IPS-NIHi11 (cell line): ENCODE measurements at places on chromosomes 6 and 20.

DNA sequence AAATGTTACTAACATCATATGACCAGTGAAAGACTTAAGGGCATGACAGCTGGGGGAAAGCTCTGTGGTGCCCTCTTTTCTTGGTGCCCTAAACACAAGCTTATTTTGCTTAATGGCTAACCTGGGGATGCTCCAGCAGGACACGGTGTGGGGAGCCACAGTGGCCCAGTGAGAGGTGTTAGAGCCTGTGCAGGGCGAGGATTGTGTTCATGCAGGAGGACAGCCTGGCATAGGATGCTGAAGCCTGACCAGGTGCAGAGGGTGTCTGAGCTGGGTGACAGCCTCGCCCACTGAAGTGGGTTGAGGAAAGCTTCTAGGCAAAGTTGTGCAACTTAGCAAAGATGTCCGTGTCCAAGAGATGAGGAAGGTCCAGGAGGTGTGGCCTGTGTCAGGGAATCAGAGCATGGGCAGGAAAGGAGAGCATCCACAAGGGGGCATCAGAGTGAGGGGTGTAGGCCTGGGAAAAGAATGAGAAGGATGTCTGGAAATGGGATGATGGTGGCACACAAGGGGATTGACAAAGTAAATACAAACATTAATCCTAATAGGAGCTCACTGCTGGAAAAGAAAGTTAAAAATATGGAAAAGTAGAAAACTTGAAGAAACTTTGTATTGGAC lies 33.9 kb downstream of the SLC17A4 start:
- peak; percentile 61 for DNase-seq

DNA sequence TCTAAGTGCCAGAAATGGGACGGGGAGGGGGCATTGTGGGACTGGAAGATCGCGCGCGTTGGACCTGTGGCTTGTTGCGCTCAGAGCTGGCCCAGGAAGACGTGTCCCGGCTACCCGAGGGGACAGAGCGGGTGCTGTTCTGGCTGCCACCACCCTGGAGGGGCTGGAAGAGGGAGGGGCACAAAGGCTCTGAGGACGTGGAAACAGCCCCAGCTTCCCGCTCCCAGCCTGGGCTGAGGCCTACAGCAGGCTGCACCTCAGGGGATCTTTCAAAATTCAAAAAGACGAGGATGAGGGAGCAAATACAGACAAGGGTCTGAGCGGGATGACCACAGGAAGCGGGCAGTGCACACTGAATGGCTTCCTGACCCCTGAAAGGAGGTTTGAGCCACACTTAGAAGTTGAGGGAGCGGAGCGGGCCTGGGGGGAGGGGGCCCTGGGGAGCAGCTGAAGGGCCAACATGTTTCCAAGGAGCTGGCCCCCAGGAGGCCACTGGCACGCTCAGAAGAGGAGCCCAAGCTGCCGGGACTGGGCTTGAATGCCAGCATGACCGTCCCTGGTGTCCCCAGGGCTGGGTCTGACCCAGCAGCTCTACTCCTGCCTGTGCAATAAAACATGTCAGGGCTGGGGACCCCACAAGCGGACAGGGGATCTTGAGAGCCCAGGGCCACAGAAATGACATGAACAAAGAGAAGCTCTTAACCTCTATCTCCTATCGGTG lies 1.3 kb downstream of the OXT start:
- DNase-seq: no peak

- no peak for DNase-seq
Observed at GRCh38 chr6:92459606-92460005, 959.8 kb downstream of the EPHA7 start.

DNA sequence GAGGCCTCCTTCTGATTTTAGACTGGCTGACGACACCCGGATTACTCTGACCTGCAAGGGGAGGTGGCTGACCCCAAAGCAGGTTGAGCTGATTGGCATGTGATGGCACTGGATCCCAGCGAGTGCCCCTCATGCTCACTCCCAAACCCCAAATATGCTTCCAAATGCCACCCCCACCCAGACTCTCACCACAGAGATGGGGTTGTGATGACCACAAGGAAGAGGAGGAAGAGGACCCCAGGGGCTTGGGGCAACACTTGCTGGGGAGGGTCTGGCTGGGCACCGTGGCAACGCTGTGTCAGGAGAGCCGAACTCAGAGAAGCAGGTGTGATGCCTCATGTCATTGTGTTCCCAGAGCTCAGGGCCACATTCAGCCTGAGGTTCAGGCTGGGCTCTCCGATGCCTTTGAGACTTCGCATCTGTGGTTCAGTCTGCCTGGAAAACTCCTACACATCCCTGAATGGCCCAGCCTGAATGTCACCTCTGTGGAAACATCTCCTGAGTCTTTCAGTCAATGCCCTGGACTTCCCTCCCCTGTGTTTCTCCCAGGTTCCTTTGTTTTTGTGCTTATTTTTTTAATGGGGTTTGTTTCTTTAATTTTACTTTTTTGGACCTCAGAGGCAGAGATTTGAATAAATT lies 169.1 kb upstream of the PMEPA1 start:
- DNase-seq: no peak

GRCh38 chr6:169426611-169427010 lies 173.0 kb upstream of the THBS2 start:
- no peak for DNase-seq

DNA sequence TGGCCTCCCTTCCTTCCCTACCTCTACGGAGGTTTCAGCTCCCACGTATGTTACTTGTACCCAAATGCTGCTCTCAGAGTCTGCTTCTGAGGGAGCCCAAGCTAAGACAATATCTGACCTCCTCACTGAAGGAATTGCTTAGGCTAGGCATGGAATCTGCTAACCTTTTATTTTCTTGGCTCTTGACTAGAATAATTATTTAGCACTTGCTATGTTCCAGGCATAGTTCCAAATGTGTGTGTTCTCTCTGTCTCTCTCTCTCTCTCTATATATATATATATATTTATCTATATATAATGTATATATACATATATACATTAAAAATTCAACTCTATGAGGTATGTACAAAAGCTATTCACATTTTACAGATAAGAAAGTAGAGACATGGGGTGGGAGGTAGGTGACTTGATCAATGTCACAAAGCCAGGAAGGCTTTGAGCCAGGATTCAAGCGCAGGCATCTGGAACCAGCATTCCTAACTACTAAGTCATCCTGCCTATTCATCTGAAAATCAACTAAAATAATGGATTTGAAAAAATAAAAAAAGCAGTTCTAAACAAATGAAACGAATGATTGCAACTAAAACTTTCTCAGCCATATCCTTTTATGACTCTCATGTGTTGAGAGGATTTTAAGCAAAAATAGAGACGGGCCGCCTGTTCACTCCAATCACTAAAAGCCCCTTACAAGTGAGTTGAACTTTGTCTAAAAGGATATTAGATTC lies 189.7 kb upstream of the JAG1 start:
- DNase-seq: no peak

- DNase-seq: no peak
Observed at GRCh38 chr6:14460556-14460955, 343.0 kb downstream of the CD83 start.

DNA sequence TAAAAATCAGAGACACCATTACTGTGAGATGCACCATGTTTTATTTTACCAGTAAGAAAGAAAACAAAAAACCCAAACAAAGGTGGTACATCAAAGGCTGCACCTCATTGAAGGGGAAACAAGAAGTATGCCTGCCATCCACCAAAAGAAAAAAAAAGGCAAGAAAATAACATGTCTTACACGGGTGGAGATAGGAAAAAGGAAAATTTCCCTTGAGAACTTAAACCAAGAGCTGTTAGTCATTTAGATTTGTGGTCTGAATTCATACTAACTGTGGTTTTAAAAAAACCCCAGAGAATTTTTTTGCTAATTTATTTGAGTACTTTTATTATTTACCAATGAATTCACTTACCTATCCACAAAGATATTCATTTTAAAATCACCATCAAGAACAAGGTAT lies 144.0 kb downstream of the LRRC1 start:
- no peak for DNase-seq

DNA sequence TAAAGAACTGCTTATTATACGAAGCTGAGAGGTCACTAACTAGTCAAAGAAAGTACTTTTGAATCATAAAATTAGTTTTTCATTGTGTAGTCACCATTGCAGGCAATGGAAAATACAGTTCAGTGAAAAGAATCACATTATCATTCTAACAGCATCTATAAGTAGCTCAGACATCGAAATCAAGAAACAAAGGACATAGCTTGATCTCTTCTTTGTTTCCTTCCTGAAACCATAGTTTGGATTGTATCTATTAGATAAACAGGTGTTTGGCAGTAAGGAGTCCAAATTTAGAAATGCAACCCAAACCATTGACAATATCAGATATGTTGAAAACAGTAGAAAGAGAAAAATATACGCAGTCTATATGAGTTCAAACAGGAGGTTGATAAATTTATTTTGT lies 697.3 kb downstream of the TFAP2A start:
- no peak for DNase-seq

DNA sequence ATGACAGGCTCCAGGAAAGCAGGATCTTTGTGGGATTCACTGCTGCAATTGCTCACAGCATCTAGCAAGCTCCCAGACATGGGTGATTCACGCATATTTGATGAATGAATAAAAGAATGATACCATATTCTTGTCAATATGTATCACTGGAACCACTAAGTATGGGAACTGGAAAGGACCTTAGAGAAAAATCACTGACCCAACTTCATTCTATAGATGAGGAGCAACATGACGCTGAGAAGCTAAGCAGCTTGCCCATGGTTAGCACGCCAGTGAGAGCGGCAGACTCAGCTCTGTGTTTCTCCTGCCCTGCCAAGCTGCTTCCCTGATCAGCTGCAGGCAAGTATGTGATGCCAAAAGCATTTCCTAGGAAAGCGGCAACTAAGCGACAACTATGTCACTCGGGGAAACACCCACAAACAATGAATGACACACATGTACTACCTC lies 66.8 kb downstream of the PPP1R3G start:
- no peak for DNase-seq

DNA sequence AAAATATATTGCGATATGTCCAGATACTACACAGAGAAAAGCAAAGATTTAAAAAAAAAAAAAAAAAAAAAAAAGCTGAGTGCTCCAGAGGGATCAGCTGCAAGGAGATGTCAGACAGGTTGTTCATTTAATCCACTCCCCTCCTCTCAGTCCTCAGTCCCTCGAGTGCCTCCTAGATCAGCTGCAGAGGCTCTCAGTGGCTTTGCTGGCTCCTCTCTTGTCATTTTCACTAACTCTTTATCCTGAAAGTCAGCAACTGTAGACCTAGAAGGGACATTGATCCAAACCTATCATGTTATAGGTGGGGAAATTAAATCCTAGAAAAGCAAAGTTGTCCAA lies 61.6 kb downstream of the KIAA0319 start:
- DNase-seq: no peak

GRCh38 chr20:37533154-37533715 lies 5.6 kb upstream of the BLCAP start:
- DNase-seq: no peak

- no peak for DNase-seq
Observed at GRCh38 chr6:7959453-7959852, 48.9 kb upstream of the TXNDC5 start.

DNA sequence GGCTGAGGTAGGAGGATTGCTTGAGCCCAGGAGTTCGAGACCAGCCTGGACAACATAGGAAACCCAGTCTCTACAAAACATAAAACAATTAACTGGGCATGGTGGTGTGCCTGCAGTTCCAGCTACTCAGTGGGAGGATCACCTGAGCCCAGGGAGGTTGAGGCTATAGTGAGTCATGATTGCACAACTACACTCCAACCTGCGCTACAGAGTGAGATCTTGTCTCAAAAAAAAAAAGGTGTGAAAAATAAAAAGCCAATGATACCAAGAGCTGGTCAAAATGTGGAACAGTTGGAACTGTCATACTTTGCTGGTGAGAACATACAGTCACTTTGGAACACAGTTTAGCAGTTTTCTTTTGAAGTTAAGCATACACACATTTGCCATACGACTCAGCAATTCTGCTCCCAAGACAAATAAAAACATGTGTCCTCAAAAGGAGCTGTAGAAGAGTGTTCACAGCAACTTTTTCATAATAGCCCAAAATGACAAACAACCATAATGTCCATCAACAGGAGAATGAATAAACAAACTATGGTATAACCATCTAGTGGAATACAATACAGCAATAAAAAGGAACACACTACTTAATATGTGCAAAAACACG lies 21.6 kb upstream of the FKBP5 start:
- no peak for DNase-seq

- DNase-seq: no peak
Observed at GRCh38 chr6:3396503-3397180, 60.2 kb downstream of the SLC22A23 start.

GRCh38 chr20:59848182-59848581 lies 85.3 kb downstream of the SYCP2 start:
- no peak for DNase-seq

GRCh38 chr6:53027131-53027718 lies 32.1 kb upstream of the GSTA4 start:
- no peak for DNase-seq

DNA sequence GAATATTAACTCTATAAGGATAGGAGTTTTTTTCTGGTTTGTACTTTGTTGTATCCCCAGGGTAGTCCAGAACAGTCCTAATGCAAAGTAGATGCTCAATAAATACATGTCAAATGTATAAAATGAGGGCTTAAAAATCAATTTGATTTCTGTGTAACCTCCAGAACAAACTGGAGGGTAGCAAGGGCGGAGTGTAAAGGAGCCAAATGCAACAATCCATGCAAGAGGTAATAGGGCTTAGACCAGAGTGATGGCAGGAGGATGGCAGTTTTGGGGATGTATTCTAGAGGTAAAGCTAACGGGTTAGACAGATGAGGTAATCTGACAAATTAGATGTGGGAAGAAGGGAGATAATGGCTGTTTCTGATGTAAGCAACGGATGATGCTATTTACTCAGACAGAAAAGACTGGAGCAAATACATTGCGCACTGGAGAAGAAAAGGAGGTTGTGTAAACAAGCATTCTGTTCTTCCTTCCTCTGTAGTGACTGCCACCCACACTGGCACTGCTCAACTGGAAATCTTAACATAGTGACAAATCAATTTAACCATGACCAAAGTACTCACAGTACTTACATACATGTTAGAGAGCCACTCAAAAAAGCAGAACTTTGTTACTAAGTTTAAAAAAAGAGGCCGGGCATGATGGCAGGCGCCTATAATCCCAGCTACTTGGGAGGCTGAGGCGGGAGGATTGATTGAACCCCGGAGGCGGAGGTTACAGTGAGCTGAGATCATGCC lies 2.0 kb downstream of the ZNF318 start:
- no peak for DNase-seq

GRCh38 chr6:170017603-170018320 lies 266.3 kb downstream of the ERMARD start:
- no peak for DNase-seq

GRCh38 chr6:156658186-156658965 lies 118.8 kb upstream of the ARID1B start:
- no peak for DNase-seq

DNA sequence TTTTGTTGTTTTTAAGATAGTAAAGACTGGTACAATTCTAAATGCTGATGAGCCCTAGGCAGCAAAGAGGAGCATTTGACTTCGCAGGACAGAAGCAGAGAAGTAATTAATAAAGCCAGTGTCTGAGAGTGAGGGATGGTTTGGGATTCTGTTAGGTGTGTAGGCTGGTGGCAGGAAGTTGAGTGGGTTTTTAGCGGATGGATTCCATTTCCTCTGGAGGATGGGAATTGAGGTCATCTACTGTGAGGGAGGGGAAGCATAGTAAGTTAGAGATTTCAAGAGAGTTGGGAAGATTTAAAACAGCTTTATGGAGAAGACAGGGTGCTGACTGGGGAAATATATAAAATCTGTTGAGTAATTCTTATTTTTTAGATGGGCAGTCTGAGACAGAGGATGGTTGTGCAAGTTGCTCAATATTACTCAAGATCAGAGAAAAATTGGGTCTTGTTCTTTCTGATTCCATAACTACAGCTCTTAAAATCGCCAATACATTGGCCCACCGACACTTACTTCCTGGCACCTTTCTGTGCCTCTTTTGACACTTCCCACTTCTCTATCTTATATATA lies 48.8 kb downstream of the PRL start:
- DNase-seq: no peak

- no peak for DNase-seq
Observed at GRCh38 chr20:3165473-3166337, 6.0 kb upstream of the FASTKD5 start.
